Activated gamma-delta T cell (primary cell): ENCODE measurements at places on chromosomes 2 and 18.

DNA sequence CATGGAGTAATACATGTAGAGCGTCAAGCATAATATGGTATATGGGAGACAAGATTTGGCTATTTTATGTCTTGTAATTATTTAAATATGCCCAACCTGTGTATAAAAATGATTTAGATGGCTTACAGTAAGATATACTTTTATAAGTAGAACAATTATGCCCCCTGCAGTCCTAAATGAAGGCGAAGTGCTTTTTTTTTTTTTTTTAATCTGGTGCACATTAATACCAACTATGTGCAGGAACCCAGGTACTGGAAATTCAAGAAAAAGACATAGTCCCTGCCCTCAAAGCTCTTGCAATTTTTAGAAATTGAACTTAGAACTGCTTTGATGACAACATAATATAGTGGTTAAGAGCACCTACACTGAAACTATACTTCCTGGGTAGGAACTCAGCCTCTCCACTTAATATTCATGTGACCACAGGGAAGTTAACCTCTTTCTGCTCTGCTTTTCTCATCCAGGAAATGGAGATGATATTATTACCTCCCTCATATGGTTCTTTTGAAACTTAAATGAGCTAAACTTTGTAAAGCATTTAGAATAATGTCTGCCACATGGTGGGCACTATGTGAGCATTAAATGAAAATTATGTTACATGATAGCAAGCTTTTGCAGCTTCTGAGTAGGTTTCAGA lies 38.1 kb downstream of the AFTPH start:
- DNase-seq = no peak

GRCh38 chr18:13096719-13097118 lies 105.6 kb downstream of the CEP192 start:
- no peak for DNase-seq

DNA sequence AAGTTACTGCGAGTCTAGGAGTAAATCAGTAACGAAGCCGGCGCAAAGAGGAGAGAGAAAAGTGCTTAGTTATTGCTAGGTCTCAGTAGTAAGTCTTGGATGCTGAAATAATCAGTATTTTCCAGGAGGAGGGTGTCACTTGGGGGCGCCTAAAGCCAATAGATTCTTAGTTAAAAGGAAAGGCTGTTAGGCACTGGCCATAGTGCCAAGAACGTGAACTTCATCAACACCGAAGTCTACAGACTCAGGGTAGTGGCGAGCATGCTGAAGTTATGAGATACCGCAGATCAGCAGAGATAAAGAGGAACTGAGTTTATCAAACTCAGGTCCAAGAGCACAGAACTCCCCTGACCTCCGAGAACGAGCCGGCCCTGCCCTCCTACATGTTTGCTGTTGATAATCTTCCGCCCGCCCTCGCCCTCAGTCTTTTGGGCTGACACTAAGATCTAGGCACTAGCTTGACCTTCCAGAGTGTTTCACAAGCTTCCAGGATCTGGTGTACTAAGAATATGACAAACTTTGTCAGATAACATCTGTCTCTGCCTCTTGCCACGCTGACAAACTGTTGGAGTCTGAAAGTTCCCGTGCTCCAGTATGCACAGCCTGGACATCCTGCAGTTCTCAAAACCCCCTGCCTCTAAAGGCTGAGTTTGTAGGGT lies 49.2 kb downstream of the CYB5A start:
- DNase-seq = no peak

- no peak for DNase-seq
These were observed 51.4 kb upstream of the MRPL33 start for GRCh38 chr2:27720004-27720551.

GRCh38 chr18:6561862-6562291 lies 147.2 kb upstream of the L3MBTL4 start:
- DNase-seq = no peak

GRCh38 chr2:143841935-143842334 lies 678.0 kb downstream of the ZEB2 start:
- no peak for DNase-seq

- no peak for DNase-seq
These were observed 21.4 kb upstream of the KCNS3 start for GRCh38 chr2:17857021-17857420.

DNA sequence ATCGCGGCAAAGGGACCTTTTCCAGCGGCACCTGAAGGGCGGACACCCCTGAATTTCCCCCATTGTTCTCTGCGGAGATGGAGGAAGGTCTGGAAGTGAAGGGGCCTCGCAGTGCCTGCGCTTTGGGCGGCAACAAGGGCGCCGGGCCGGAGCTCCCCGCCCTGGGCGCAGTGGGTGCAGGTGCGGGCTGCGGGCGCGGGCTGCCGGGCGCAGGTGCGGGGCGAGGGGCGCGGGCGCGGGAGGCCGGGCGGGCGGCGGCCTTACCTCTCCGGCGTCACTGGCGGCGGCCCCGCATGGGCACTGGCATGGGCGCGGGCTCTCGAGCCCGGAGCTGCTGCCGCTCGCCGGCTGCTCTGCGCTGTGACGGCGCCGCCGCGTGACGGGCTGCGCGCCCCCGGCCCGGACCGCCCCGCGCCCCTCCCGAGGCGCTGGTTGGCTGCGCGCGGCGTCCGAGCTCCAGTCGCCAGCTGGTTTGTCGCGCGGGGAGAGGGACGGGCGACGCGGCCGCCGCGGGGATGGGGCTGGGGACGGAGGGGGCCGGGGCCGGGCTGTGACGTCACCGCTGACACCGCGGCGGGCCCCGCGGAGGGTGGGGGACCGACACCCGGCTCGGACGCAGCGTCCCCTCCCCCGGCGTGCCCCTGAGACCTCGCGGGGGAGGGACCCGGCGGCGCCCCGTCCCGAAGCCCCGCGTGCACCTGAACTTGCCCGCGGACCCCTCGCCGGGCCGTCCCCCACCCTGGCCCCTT lies at the start of gene KIF1A:
KIF1A (minus strand) TSS at position 362 of the 749 bp plus-strand sequence. CDS start 22,467 bp downstream, outside the sequence.
- DNase-seq = no peak

DNA sequence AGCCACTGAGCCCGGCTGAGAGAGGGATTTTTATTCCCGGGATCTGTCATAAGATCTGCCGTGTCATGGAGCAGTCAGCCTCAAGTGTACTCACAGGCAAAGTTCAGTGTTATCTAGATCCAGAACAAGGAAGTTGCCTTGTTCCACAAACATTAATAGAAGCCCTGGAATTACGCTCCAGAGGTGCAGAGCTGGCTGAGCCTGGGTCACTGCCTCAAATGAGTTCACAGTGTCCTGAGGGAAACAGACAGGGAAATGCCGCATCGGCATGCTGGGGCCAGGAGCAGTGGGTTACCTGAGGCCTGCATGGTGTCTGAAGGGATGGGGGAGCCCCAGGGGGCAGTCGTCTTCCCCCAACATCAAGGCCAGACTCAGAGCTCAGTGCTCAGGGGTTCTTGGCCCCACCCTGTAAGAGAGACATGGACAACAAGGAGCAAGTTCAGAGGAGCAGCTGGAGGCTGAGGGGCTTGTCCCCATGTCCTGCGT lies 42.7 kb upstream of the ODC1 start:
- no peak for DNase-seq

GRCh38 chr18:59029663-59030429 lies 109.8 kb upstream of the SEC11C start:
- DNase-seq = no peak

DNA sequence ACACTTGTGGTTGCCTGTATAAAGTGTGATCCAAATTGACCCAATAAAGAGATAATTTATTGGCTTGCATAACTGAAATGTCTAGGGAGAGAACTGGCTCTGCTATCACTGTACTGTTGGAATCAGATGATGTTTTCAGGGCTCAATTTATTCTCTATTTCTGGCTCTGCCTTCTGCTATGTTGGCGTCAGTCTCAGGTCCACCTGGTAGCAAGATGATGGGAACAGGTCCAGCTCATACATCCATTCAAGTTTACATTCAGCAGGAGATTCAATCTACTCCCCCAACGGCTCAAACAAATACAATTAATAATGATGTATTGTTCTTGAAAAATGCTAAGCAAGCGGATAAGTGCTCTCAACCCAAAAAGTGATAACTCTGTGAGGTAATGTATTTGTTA lies 297.7 kb upstream of the SYT4 start:
- DNase-seq = no peak

DNA sequence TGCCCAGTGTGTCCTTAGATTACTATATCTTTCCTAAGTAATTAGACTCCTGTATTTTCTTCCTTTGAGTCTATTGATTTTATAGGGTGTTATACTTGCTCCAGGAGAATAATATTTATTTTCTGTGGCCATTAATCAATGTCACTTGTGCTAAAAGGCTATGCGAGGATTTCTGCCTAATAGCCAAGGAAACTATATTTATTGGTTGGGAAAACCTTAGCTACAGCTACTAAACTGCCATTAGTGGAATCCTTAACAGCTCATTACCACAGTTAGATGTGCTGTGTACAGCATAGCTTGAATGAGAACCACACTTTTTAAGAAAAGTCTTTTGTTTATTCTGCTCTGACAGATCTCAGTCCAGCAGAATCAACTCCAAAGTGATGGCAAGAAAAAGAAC lies 537.3 kb downstream of the ERBB4 start:
- no peak for DNase-seq

GRCh38 chr2:42063431-42064171 lies 15.8 kb downstream of the PKDCC start:
- no peak for DNase-seq

DNA sequence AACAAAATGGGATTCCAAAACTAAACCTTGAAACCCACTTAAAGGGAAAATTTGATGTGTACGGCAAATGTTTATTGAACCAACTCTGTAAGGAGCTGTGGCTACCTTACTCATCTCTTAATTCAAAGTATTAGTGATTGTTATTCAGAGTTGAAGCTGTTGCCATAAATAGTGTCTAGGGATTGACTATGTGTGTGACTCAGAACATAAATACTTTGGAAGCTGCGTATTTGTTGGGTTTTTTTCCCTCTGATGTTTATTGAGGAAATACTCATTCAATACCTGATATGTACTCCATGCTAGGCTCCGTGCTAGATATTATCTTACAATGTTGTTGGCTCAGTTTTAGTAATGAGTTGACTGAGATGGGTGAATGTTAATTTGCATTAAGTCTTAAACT lies 90.4 kb downstream of the PTRHD1 start:
- no peak for DNase-seq
